Activated gamma-delta T cell (primary cell): ENCODE measurements at places on chromosomes 3 and 15.

GRCh38 chr3:181683563-181683962 is 28.2 kb upstream of the SOX2 start:
- no peak for DNase-seq

- no peak for DNase-seq
Observed at GRCh38 chr3:186509423-186509822, 34.8 kb downstream of the CRYGS start.

- no peak for DNase-seq
Observed at GRCh38 chr3:59608356-59608755, 558.5 kb upstream of the CFAP20DC start.

DNA sequence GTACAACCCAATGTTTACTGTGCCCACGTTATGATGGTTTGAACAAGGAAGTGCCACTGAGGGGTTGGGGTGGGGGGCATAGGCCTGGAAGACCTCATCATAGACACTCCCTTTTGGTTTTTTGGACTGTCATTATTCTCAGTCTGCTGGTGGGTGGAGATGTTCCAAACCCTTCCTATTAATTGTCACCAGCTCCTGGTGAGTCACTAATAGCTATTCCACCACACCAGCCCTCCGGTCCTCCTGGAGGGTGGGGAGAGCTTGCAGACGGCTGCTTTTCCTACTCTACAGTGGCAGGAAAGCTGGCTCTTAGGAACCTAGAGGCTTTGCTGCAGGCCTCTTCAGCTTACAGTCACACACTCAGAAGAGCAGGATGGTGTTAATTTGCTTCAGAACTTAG is 9.0 kb upstream of the COPG1 start:
- DNase-seq = no peak

GRCh38 chr3:72274493-72275330 is 489.8 kb upstream of the PROK2 start:
- DNase-seq = no peak

DNA sequence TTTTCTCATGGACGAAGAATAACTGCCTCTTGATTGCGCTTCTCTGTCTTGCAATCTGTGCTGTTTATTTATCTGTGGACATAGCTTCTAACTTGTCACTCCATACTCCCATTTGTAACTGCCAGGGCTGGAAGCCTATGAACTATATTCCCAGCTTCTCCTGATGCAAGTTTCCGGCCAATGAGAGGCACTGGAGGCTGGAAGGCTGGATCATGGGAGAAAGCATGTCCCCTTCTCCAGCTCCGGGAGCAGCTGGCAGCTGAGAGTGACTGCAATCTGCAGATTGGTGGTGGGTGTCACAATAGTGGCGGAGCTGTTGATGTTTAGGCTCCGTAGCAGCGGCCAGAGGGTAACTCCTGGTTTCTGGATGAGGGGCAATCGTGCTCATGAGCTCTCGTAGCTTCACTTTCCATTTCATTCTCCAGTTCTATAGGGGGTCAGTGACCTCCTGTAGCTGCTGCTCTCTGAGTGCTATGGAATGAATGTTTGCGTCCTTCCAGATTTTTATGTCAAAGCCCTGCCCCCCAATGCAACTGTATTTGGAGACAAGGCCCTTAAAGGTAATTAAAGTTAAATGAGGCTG is 35.7 kb upstream of the PCSK6 start:
- no peak for DNase-seq

DNA sequence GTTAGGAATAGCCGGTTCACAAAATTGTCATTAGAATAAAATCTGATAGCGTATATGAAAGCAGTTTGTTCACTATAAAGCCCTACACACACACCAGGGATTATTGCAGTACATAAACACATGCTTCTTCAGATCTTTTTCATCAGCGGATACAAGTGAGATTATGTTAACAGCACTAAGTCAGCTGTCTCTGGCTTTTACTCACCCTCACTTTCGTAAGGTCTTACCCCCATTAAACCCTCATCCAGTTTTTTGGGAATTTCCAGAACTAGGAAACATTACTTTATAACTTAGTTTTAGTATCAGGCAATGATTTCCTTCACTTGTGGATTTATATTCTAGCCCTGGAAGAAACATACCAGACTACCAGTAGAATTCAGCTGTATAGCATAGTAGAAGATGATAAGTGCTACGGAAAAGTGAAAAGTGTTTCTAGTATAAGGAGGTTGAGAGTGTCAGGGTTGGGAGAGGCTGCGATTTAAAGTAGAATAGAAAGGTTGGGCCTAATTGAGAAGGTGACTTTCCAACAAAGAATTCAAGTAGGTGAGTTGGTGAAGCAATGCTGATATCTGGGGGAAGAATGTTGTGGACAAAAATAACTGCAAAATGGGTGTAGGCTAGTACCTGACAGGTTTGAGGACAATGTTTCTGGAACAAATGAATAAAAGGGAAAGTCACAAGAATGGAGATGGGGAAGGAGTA is 22.7 kb downstream of the TMEM207 start:
- no peak for DNase-seq

DNA sequence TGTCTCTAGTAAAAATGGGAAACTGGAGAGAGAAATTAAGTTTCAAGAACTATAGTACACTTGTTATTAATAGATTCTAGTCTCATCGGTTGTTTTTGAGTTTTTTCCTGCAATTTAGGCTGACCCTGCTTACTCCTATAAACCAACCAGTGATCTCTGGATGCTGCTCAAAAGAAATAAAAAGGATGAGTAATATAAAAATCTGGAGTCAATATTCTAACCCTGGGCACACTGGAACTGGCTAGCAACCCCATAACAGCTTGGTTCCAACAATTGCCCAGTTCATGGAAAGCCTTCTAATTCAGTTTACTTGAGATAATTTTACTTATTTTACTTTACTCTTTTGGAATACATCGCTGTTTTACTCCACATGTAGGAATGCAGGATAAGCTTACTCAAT is 211.6 kb downstream of the GBE1 start:
- DNase-seq = no peak

- no peak for DNase-seq
Observed at GRCh38 chr3:108295421-108296175, 750 bp upstream of the HHLA2 start.

DNA sequence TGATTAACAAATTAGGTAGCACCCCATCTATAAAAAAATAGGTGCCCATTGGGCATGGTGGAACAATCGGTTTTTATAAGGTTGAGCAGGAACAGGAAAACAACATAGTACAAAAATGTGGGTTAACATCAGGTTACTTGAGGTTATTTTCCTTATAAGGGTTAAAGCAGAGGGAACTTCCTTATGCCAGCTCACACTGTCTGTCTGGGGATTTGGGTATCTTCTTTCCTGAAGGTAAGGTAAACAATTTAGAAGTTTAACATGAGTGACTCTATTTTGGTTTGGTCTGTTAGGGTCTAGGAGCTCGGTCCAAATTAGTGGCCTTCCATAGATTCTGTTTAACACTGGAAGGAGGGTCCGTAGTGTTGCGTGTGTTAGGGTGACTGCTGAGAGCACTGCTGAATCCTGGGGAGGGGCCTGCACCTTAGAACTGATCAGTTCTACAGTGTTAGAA is 14.7 kb downstream of the CHD2 start:
- no peak for DNase-seq

DNA sequence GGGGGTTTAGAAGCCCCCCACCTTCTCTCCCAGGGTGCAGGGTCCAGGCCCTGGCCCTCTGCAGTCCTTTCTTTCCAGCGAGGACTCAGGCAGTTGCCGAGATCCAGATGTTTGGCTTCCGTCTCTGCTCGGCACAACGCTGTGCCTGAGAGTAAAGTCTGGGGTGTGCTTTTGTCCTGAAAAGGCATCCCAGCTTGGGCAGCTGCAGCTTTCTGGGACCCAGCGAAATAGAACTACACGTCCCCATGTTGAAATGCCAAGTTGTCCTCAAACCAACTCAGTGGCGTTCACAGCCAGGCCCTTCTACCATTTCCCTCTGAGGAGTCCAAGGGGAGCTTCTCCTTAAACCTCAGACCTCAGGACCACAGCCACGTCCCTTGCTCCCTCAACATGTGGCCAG is 23.1 kb downstream of the FGD5 start:
- DNase-seq = no peak

- no peak for DNase-seq
Observed at GRCh38 chr3:94019659-94020058, 8.7 kb downstream of the STX19 start.
